ENCODE measurements at places on chromosomes 13 and 19.

GRCh38 chr13:93811071-93811737 lies 584.6 kb downstream of the GPC6 start:
- DNase-seq: no peak

DNA sequence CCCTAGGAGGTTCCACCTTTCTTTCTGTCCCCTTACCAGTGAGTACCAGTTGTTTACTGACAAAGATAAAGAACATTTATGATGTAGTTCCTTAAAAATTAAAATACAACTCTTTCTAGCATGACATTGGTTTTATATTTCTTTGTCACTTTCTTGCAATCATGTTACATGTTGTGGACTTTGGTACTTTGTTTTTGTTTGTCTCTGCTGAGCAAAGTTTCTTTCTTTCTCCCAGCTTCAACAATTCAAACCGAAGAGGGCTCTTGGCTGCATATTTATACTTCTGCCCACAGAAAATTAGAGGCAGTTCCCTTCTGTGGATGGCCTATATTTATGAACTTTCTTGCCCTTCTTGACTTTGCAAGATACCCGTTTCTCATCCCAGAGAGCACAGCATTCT lies 201.2 kb downstream of the MTUS2 start:
- no peak for DNase-seq

DNA sequence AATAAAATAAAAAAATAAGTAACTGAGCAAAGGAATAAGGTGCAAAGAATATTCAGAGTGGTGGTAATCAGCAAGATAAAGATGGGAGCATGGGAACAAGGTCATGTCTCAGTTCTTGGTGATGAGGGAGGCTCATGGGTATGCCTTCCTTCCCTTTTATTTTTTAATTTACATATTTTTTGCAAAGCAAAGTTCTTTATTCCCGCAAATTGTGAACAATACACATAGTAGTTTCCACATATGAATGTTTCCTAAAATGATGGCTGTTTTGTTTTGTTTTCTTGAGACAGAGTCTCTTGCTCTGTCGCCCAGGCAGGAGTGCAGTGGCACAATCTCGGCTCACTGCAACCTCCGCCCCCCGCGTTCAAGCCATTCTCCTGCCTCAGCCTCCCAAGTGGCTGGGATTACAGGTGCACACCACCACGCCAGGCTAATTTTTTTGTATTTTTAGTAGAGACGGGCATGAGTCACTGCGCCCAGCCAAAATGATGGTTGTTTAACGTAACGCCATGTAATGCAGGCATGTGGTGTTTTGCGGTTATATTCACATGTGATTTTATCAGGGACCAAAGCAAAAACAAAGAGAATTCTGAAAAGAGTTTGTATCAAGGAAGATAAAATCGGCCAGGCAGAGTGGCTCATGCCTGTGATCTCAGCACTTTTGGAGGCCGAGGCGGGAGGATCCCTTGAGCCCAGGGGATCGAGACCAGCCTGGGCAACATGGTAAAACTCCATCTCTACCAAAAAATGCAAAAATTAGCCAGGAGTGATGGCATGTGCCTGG lies 4.5 kb upstream of the ADGRE2 start:
- DNase-seq: no peak

GRCh38 chr13:98965325-98965724 lies 12.5 kb downstream of the DOCK9 start:
- no peak for DNase-seq

DNA sequence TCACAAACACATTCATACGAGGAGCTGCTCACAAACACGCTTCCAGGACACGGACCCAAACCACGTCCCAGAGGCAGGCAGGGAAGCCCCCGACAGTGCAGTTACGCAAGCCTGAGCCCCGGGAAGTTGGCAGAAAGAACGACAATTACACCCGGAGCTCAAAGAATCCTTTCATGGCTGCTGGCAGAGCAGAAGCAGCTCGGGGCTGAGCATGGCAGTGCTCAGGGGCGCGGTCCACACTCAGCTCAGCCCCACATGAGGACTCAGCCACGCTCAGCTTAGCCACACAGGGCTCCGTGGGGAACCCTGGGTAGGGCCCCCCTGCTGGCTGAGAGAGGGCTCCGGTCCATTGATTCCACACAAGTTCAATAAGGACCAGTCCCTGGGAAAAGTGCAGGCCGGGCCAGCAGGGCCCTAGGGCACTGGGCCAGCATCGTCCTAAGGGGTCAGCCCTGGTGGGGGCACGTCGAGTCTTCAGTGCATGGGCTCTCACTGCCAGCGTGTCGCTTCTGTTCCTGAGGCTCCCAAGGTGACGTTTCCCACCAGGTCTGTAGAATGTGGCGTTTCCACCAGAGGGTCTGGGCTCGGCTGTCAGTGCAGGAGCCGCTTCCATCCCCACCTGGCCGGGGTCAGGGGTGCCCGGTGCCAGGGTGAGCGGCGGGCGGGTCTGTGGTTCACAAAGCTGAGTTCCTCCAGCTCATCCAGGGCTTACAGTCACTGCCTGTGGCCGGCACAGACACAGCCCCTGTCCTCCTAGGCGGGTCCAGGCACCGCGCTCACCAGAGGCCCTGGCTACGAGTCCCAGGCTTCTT lies 23.1 kb downstream of the GAS6 start:
- no peak for DNase-seq

DNA sequence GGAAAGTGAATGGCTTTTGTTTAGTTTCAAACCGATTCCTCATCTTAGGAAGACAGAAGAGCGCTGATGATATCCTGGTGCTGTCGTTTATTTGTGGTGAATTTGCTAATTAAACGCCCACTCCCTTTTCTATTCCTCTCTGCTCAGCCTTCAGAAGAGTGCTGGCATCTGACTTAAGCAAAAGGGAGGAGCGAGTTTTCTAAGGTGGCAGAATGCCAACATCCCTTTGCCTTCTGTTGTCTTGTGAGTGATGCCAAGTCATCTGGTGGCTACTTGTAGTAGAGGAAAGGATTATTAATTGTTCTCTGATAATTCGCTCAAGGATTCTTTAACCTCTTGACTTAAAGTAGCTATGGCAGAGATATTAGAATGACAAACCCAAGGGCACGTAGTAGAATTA lies 68.1 kb downstream of the ERCC5 start:
- no peak for DNase-seq
